ENCODE measurements at places on chromosomes 5 and 9. TPM values are rescaled to one million over a fixed set of nuclear protein-coding genes. Genes with fewer than 3 reads are reported as not detected.

DNA sequence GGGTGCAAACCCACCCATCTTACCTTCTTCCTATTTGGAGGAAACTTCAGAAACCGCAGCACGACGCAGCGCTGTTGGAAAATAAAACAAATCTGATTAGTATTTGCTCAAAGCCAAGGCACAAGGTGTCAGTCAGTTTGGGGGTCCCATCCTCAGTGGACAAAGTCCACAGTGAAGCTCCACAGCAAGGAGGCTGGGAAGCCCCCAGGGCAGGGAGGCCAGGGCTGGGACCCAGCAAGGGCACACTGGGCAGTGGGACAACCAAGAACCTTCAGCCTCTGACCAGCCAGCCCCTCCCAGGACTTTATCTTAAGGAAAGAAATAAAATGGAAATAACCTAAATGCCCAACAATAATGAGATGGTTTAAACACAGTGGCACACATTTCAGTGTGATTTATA, 11.3 kb downstream of the IPPK start:
- no peak for DNase-seq

GRCh38 chr9:75903785-75904360, 13.4 kb downstream of the PCSK5 start:
- no peak for DNase-seq

- DNase-seq, result no peak
Observed at GRCh38 chr5:172264815-172265395, 18.7 kb downstream of the UBTD2 start.

DNA sequence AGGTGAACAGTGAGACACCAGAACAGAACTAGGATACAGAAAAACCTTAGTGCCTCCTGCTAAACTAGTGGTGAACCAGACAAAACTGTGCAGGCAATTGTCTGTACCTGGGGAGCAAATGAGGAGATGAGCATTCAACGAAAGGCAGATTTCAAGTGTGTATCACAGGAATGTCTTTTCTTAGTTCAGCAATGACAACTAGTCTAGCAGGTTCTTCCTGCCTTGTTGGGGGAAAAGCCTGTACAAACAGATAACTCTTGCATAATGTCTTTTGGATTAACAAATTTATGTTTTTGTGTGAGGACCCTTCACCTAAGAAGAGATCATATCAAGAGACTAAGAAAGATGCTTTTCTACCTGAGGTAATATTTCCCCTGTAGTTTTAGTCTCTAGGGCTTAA, 21.8 kb upstream of the DENND4C start:
- no peak for DNase-seq

GRCh38 chr5:66862020-66862419, 265.8 kb downstream of the MAST4 start:
- no peak for DNase-seq

- DNase-seq, result no peak
Observed at GRCh38 chr9:27431543-27432147, 92.4 kb upstream of the IFNK start.

DNA sequence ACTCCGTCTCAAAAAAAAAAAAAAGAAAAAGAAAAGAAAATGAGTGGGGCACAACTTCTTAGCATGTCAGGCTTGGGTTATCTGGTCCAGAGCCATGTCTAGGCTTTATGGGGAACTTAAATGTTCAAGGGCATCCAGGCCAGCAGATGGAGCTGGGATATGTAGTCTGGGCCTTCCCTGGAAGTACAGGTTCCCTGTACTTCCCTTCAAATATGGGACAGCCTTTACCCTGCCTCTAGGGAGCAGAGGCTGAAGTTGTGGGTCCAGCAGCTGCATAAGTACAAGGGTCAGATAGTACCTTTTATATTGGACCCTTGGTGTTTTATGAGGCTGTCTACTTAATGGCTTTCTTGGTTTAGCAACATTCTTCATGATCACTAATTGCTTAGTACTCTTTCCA, 42.1 kb downstream of the FAF2 start:
- DNase-seq, result no peak

- no peak for DNase-seq
Observed at GRCh38 chr9:87872079-87872624, 10.5 kb upstream of the SPATA31E1 start.

GRCh38 chr9:38233796-38234355, 158.6 kb upstream of the ALDH1B1 start:
- no peak for DNase-seq

DNA sequence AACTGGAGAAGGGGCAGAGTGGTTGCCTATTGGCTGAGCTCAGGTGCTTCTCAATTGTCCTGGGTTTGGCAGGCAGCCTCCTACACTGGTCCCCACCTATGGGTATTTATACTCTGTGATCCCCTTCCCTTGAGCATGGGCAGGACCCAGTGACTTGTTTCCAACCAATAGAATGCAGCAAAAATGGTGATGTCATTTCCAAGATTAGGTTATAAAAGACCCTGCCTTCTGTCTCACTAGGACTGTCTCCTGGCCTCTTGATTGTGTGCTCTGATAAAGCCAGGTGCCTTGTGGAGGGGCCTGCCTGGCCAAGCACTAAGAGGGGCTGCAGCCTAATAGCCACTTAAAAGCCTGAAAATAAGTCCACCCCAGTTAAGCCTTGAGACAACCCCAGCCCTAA, 76.1 kb downstream of the MSX2 start:
- no peak for DNase-seq

GRCh38 chr9:7104625-7105024, 346.9 kb downstream of the KDM4C start:
- DNase-seq, result no peak

- no peak for DNase-seq
Observed at GRCh38 chr9:122197426-122197825, 31.3 kb downstream of the LHX6 start.

DNA sequence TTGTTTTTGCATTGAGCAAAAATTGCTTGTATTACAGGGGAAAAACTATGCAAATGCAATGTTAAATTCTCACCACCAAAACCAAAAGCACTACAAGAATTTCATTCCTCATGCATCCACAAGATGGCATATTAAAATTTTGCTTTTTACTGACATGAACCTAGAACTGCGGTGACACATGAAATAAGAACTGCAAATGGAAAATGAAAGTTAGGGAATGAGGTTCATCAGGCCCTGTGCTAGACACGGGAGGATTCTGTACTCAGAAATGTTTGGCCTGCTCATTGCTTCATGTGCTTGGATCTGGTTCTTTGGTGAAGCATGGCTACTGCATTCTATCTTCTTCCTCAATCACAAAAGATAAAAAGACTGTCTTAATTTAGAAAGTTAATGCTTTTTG, 9.1 kb upstream of the RFK start:
- DNase-seq, result no peak

GRCh38 chr5:67032921-67033664, 163.5 kb downstream of the CD180 start:
- DNase-seq, result no peak

GRCh38 chr5:112275671-112276070, 143.4 kb downstream of the EPB41L4A start:
- DNase-seq, result no peak

DNA sequence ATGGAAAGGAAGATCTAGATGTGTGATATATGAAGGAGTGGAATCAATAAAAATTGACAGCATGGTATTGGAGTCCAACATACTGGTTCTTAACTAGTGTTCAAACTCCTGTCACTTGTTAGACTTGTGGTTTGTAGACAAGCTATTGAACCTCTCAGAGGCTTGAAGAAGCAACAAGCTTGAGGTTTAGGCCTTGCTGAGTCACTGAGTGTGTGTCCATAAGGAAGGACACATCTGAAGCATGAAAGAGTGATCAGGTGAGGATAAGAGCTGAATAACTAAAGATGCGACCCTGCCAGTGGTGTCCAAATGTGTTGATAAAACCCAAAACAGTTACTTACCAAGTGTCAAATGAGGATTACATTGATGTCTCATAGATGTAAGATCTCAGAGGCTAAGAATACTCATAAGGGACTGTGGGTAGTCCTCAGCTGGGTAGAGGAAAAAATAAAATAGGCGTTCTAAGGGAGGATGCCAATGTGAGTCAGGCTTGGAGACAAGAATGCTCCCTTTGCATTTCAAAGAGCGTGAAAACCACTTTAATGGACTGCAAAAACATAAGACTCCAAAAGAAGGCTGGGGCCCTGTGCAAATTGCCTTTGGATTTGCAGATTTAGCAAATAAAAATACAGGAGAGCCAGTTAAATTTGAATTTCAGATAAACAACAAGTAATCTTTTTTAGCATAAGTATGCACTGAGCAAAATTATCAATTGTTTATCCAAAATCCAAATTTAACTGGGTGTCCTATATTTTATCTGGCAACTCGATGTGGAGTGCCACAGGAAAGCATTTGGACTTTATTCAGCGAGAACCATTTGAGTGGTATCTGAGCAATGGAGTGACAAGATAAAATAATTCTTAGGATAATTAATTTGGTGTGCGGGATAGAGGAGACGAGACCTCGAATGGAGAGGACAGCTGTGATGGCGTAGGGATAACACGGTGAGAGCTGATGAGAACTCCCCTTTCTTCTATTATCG, 757.3 kb upstream of the WWC1 start:
- no peak for DNase-seq

- DNase-seq, result no peak
Observed at GRCh38 chr5:41252036-41252435, 38.7 kb upstream of the C6 start.

DNA sequence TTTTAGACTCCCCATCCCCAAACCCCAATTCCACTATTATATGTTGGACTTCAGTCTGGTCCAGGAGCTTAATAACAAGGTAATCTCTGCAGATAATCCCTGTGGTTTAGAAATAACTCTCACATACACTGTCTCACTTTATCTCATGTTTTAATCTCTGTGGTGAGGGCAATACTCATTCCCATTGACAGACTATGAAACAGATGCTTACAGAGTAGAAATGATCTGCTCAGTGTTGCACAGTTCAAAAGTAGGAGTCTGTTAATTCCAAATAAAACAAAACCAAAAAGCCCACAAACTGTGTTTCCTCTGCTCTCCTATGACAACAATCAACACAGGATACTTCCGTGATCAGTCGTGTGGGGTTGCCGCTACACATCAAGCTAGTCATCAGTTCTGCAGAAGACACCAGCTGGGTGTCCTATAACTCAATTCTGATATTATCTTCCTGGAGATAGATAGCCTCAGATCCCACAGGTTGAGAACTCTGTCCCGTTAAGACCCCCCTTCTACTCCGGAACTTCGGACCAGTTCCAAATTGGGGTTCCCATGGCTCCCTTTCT, 26.3 kb upstream of the FANCC start:
- DNase-seq, result no peak

- DNase-seq, result no peak
Observed at GRCh38 chr5:67880876-67881275, 334.7 kb upstream of the PIK3R1 start.

The KCNV2 gene
- not detected for total RNA-seq

The ZDHHC11B gene
- 2.0 TPM for total RNA-seq

The ADAMTSL1 gene
- total RNA-seq, result not detected

The TMEM215 gene
- not detected for total RNA-seq

The PRRT1B gene
- not detected for total RNA-seq

The OLFM1 gene
- total RNA-seq, result not detected

The C5orf58 gene
- total RNA-seq, result not detected

The NADK2 gene
- 16.5 TPM for total RNA-seq
